ENCODE measurements at places on chromosomes 3 and 15.

- ATAC-seq = no peak
Observed at GRCh38 chr15:39931615-39932014, 2.3 kb upstream of the EIF2AK4 start.

DNA sequence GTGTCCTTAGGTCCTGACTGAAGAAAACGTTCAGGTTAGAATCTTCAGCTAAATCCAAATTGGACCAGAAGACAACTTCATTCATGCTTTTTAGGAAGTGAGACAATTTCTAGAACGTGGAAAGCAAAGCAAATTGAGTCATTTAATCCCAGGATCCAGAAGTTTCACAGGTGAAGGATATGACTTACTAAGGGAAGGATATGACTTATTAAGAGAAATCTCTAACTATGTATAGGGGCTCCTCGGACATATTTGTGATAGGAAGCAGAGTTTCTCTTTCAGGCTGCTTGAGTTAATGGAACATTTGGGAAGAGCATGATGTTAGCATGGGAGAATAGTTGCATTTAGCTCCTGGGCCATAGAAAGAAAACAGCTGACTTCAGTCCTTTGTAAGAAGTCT, 16.1 kb upstream of the PLOD2 start:
- ATAC-seq = no peak

GRCh38 chr3:197268294-197268693, 30.1 kb downstream of the DLG1 start:
- ATAC-seq = no peak

GRCh38 chr3:188829130-188829529, 342.6 kb upstream of the TPRG1 start:
- ATAC-seq = no peak

GRCh38 chr3:8359133-8359532, 142.5 kb upstream of the LMCD1 start:
- no peak for ATAC-seq

GRCh38 chr3:144586382-144586781, 614.8 kb downstream of the DIPK2A start:
- ATAC-seq = no peak

DNA sequence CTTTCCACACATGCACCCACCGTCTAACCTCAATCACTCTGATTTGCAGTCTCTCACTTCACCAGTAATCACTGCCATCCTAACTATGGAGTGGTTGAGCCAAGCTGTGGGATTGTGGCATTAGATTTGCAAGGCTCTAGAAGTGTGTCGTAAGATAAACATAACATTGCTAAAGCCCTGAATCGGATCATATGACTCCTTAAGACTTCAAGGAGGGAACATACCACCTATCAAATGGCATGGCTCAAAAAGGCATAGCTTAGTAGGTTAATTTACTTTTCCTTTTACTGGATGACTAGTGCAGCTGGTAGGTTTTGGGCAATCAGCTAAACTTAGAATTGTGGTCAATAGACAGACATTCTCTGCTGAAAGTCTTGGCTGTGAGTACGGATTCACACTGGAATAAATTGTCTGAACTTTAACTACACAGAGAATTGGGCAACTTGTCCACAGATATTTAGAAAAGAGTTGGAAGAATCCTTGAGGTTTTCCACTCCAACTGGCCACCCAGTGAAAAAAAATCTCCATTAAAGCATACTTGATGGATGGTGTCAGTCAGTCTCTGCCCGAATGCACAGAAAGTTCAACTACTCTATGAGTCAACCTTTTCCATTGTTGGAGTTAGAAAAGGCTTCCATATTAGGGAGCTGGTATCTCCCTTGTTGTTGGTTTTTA, 476.7 kb upstream of the CBLB start:
- ATAC-seq = no peak

- no peak for ATAC-seq
Observed at GRCh38 chr3:183653209-183654064, 18.0 kb downstream of the KLHL24 start.

- peak; percentile 32 for ATAC-seq
Observed at GRCh38 chr15:75114327-75114726, 87.4 kb upstream of the C15orf39 start.

- no peak for ATAC-seq
Observed at GRCh38 chr3:112000966-112001365, 2.2 kb downstream of the TAGLN3 start.

- no peak for ATAC-seq
Observed at GRCh38 chr3:12829886-12830784, 11.2 kb downstream of the RPL32 start.

GRCh38 chr3:37855363-37855970, 6.2 kb upstream of the CTDSPL start:
- ATAC-seq = no peak

DNA sequence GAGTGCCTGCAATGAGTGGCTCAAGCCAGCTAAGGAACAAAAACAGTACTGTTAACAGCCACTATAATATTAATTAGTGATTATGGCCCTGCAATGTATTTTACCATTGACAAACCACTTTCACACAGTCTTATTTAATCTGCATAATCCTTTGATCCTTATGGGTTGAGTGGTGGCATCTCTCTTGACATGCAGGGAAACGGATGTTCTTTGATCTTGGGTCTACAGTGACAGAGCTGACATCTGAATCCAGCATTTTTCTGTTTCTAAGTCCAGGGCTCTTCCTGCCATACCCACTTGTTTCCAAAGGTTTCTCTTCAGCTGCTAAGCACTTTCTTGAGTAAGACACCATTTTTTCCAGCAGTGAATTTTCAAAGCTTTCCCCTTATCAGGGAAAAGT, 277.7 kb upstream of the ROPN1 start:
- ATAC-seq = no peak

DNA sequence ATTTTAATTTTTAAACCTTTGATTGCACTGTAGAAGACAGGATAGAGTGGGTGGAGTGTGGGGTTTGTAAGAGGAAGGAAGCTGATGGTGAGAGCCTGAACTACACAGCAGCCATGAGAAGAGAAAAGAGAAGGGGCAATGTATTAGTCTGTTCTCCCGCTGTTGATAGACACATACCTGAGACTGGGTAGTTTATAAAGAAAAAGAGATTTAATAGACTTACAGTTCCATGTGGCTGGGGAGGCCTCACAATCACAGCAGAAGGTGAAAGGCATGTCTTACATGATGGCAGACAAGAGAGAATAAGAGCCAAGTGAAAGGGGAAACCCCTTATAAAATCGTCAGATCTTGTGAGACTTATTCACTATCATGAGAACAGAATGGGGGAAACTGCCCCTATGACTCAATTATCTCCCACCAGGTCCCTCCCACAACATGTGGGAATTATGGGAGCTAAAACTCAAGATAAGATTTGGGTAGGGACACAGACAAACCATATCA, 37.3 kb downstream of the STARD5 start:
- peak; percentile 91 for ATAC-seq

GRCh38 chr3:11477407-11477911, 166.3 kb downstream of the VGLL4 start:
- no peak for ATAC-seq

GRCh38 chr3:157151151-157151550, 8.8 kb downstream of the CCNL1 start:
- no peak for ATAC-seq

DNA sequence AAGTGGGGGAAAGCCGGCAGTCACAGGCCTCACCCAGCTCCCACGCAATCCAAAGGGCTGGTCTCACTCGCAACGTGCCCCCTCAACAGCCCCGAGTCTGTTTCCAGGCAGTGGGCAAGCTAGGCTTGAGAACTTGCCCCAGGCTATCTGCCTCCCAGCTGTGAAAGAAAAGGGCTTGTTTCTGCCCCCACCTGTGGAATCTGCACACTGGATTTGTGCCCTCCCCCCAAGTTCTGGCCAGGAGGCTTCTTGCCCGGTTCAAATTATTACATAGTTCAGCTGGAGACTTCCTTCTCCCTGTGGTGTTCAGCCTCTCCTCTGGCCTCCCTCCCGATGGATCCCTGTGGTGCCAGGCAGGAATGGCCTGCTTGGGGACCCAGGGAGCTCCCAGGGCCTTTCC, 283.9 kb upstream of the LYSMD4 start:
- no peak for ATAC-seq

- no peak for ATAC-seq
Observed at GRCh38 chr15:70720228-70721016, 42.9 kb downstream of the UACA start.

DNA sequence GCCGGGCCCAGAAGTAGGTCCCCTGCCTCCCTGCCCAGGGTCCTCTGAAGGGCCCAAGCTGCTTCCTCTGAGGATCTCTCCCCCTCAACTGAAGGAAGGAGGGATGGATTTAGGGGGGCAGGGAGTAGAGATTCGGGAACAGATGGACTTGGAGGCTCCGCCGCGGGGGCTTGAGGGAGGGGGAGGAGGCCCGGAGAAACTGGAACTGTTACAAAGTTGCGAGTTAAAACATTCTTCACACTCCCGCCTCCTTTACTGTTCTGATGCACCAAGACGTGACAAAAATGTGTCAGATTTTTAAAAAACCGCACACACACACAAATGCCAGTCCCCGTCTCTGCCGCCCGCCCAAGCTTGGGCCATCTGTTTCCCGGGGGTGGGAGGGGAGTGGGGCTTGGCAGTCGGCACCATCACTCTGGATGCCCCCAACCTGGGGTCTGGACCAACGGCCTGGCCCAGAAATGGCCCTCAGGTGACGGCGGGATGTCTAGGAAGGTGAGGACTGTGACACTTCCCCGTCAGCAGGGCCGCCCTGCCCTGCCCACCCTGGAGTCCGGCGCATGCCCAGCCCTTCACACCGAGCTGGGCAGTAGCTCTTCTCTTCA, 25.0 kb upstream of the LINGO1 start:
- ATAC-seq = no peak

- no peak for ATAC-seq
Observed at GRCh38 chr3:1942781-1943180, 155.9 kb upstream of the CNTN4 start.

DNA sequence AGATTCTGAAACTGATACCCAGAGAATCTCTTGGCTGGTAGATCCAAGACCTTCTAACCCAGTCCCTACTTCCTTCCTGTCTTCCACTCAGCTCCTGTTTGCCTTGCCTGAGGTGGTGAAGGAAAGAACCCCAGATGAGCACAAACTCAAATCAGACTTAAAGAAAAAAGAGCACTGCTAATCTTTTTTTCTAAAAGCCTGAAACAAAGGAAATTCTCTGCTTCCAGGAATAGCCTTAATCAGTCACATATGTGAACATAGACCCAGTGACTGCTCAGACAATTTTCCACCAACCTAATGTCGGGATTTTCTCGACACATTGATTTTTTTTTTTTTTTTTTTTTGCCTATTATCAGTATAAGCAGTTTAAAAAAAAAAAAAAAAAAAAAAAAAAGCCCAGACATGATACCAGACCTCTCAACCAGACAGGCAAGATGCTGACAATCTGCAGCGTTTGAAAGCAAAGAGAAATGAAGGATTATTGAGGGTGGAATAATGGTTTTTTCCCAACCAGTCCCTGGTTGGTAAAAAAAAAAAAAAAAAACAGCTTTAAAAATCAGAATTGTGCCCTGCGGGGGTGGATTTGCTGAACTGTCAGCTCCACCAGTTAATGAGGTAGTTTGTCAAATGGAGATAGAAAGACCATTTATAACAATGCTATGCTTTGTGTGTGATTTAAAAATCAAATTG, 256.8 kb upstream of the RARB start:
- no peak for ATAC-seq

GRCh38 chr3:13612829-13613228, 63.9 kb downstream of the FBLN2 start:
- no peak for ATAC-seq

DNA sequence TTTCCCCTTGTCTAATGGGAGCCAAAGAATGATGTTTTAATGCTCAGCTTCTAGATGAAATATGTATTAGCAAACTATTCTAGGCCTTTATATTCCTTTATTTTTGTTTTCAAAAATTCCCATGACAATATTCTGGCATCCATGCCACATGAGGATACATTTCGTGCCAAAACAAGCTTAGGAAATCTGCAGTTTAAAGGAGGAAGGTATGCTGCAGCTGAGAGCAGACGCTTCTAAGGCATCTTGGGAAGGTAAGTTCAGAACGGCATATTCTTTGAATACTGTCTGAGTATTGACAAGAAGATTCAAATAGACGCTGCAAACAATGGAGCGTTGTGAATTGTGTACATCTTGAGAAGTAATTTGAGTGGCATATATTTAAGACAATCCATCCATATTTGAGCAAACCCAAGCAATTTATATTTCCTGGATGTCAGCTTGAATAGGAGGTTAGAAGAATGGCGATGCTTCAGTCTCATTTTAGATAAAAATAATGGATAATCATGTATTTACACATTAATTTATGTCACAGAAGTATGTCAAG, 158.6 kb downstream of the RAP2B start:
- no peak for ATAC-seq

DNA sequence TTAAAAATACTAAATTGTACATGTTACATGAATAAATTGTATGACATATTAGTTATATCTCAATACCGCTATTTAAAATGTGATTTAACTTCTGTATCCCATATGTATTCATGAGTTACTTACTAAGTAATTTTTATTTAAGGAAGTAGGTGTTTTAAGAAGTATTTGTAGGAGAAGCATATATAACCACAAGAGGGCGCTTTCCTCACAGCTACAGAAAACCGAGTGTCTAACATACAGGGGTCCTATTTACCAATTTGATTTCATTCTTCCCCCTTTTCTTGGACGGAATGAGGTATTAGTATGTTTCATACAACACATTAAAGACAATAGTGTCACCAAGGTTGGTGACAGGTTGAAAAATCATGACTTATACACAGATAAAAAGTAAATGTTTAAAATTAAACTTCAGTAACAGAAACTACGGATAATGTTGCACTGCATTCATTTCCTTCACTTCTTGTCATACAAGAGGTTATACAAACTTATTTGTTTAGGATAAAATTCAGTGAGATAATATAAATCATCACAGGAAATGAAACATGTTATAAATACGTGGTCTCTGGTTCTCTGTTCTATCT, 253.6 kb downstream of the MAGI1 start:
- no peak for ATAC-seq

- ATAC-seq = no peak
Observed at GRCh38 chr3:112555535-112556170, 6.1 kb downstream of the ATG3 start.

DNA sequence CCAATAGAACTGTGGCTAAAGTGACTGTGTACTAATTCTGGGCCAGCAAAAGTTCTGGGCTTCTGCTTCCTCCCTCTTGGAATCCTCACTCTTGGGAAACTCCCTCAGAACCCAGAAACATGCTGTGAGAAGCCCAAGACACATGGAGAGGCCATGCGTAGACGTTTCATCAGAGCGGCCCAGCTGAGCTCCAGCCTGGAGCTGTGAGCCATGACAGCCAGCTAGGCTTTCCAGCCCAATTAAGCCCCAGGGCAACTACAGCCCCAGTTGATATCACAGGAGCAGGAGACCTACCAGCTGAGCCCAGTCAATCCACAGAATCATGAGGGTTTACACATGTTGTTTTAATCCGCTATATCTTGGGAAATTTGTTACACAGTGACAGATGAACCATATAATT, 43.6 kb upstream of the CNOT10 start:
- ATAC-seq = no peak

- ATAC-seq = no peak
Observed at GRCh38 chr3:16132190-16132589, 42.3 kb upstream of the GALNT15 start.

DNA sequence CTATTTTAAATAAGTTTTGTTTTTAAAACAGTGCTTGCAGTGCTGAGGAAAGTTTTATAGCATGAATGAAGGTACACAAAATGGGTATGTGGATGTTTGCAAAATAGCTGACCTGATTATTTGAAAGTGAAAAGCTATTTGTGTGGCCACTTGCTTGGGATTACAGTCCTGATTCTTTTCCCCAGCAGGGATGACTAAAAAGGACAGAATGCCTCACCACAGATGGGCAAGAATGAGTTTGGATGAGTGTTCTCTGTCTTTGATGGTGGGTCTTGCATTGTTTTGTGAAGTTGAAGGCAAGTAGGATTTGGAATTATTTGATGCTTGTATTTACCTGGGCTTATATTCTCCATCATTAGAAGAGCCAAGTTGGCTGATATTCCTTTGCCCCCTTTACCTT, 48.8 kb upstream of the MEIS2 start:
- no peak for ATAC-seq

Measured in stimulated activated memory B cell treated with anti-CD40 and anti-IgM and Interleukin-4, amounts not matched to agents 10 μg/mL and 1 μg/mL and 100 μg/mL, for 72 hours (primary cell).